CD4-positive, alpha-beta T cell (primary cell): ENCODE measurements at places on chromosomes 6 and 20.

GRCh38 chr20:38228436-38228835 is 32.1 kb downstream of the KIAA1755 start:
- DNase-seq: no peak

DNA sequence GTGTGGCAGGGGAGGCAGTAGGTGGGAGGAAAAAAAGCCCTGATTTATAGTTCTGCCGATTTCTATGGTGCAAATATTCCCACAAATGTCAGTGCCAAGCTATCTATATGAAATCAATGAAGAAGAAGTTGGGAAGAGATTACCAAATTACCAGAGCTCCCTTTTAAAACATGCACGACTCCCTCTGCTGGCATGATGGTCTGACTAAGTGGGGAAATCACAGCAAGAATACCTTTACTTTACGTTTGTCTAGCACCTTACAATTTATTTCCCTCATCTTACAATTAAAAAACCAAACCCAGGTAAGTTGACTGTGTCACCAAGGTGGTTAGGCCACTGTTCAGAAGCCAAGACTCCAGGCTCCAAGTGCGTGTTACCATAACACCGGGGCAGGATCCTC is 55.6 kb downstream of the AGPAT4 start:
- DNase-seq: no peak

- DNase-seq: no peak
Observed at GRCh38 chr6:150143516-150144293, 861 bp downstream of the PPP1R14C start.

GRCh38 chr6:31068669-31069340 is 43.6 kb downstream of the C6orf15 start:
- peak; percentile 56 for DNase-seq

GRCh38 chr6:170128346-170128745 is 162.5 kb downstream of the DLL1 start:
- no peak for DNase-seq

- DNase-seq: no peak
Observed at GRCh38 chr6:38290133-38290799, 349.5 kb downstream of the BTBD9 start.

DNA sequence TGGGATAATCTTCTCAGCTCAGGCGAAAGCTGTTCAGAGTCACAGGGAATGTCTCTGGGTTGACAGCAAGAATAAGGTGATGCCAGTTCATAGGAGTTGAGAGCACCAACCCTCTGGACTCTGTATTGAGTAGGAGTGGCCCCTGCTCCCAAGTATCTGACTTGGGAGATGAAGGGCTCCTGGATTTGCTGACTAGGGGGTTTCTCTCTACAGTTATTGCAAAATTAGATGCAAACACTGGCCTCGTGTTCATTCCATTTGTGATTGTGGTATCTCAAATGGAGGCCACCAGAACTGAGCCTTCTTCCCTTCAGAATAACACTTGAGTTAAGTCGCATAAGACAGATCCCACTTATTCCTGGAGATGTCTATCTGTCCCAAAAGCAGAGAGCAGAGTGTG is 135.7 kb downstream of the PDE7B start:
- no peak for DNase-seq

GRCh38 chr20:55283889-55284288 is 721.4 kb downstream of the CBLN4 start:
- DNase-seq: no peak

GRCh38 chr6:40444312-40444711 is 142.9 kb downstream of the LRFN2 start:
- no peak for DNase-seq

DNA sequence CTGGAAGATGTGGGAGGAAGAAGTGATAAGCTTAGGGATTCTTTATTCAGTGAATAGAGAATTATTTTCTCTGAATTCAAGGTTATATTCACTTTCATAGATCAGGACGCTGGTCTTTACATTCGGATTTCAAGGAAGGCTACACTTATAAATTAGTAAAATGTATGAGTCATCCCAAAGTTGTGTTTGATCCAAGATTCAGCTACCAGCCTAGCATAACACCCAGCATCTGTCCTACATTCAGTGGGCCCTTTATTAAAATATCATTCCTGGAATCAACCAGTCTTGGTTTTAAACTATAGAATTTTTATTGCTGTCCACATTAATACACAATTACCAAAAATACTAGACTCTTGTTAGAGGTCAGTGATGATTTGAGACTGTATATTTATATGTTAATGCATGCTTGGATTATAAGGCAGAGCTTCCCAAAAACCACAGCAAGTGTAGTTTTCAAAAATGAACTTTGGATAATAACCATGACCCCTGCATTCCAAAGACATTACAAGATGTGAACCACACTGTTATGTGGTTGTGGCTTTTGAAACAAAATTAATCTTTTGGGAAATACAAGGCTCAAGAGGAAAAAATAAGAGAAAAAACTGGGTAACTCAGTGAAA is 210.7 kb upstream of the CNR1 start:
- DNase-seq: no peak

DNA sequence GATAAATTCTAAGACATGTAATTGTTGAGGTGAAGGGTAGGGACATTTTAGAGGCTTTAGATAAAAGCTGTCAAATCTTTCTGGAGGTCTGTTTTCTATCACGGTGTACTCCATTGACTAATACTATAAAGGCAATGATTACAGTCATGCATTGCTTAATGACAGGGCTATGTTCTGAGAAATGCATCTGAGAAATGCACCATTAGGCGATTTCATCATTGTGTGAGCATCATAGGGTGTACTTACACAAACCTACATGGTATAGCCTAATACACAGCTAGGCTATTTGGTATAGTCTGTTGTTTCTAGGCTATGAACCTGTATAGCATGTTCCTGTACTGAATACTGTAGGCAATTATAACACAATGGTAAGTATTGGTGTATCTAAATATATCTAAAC is 71.3 kb upstream of the FYN start:
- no peak for DNase-seq

- DNase-seq: peak; percentile 65
Observed at GRCh38 chr6:2760882-2761842, 4.0 kb upstream of the WRNIP1 start.

GRCh38 chr6:70834520-70834919 is 122.3 kb downstream of the B3GAT2 start:
- no peak for DNase-seq

GRCh38 chr6:7727946-7728854 is 2.3 kb downstream of the BMP6 start:
- no peak for DNase-seq

- DNase-seq: no peak
Observed at GRCh38 chr6:6700407-6701270, 112.1 kb downstream of the LY86 start.

- no peak for DNase-seq
Observed at GRCh38 chr6:142881290-142881689, 63.7 kb downstream of the HIVEP2 start.

DNA sequence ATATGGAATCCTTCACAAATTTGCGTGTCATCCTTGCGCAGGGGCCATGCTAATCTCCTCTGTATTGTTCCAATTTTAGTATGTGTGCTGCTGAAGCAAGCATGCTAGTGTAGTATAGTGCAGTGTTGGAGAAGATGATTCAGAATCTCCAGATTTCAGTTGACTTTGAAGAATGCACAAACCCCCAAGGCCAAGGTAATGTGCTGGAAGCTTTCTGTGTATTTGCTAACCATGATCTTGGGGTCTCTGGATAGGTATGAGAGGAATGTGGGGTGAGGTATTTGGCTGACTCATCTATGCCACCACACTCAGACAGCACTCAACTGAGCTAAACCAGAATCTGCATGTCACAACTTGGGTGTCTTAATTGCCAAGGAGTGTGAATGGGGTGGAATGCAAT is 42.6 kb upstream of the DEK start:
- no peak for DNase-seq

DNA sequence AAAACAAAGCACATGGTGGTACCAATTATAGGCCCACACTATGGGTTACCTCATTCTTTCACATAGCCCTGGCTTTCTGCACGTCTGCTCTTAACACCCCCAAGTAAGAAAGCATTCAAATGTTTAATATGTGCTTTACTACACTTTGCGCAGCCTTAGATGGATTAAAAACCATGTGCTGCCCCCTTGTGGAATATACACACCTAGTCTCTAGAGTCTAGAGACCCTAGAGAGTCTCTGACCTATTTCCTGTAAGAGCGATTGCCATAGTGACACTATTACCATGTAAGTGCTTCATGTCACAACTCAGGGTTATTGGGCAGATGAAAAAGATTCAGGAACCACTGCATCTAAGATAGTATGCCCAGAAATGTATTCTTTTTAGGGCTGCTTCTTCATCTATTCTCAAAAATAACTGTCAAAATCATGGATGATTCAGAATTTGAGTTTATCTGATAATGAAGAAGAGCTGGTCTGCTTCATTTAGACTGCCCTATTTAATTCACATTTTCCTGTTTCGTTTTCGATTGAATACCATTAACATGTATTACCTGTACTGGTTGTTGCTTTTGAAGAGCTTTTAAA is 186.3 kb downstream of the ADGB start:
- DNase-seq: no peak

DNA sequence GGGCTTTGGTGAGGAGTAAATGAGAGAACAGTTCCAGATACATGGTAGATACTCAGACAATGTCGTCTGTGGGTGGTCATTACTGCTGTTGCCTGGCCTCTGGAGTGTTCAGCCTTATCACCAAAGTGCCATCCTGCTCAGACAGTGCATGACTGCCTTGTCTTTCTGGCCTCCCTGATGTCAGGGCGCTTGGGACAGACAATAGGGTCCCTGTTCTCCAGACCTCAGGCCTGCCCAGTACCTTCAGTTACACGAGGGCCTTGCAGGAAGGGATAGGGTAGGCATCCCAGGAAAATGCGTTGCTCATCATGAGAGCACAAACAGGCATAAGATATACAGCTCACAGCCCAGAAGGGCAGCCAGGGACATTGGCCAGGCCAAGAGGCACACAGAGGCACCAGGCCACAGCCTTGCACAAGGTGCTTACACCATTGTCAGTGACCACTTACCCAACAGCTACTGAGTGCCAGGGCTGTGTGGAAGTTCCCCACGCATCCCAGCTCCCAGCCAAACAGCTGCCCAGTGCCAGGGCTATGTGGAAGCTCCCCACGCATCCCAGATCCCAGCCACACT is 27.4 kb downstream of the BPIFB1 start:
- no peak for DNase-seq

- DNase-seq: no peak
Observed at GRCh38 chr6:112781241-112781640, 434.1 kb downstream of the RFPL4B start.

- no peak for DNase-seq
Observed at GRCh38 chr6:3777730-3778461, 26.4 kb upstream of the PXDC1 start.

- no peak for DNase-seq
Observed at GRCh38 chr20:52675375-52675774, 296.8 kb upstream of the TSHZ2 start.

DNA sequence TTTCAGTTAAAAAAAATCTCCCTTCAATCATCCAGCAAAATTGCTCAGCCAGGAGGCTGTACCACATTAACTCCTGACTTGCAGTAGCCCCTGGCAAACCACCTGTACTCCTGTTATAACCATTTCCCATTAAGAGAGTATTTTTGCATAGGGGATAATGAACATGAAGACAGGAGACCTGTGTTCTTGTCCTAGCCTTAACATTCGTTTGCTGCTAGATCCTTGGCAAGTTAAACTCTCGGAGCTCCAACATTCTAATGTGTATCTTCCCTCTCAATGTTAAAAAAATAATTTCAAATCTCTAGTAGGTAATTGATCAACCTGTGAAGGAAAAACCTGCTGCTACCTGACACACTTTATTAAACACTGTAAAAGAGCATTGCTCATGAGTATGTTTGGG is 8.4 kb upstream of the TMEM200A start:
- no peak for DNase-seq

DNA sequence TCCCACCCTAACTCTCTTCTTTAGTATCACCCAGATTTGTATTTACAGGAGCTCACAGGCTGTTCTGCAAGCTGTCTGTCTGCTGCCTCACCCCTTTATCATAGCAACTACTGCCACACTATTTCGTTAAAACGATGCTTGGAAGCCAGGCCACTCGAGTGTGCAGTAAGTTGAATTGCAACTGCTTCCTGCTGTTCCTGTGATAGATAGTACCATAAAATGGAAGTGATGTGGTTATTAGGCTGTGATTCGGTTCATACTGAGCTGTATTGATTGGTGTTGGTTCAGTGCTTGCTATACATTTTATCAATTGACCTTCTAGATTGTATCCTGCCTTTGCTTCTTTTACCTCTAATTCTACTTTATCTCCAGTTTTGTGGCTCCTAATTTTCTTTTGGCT is 325.4 kb downstream of the RNF144B start:
- DNase-seq: no peak

DNA sequence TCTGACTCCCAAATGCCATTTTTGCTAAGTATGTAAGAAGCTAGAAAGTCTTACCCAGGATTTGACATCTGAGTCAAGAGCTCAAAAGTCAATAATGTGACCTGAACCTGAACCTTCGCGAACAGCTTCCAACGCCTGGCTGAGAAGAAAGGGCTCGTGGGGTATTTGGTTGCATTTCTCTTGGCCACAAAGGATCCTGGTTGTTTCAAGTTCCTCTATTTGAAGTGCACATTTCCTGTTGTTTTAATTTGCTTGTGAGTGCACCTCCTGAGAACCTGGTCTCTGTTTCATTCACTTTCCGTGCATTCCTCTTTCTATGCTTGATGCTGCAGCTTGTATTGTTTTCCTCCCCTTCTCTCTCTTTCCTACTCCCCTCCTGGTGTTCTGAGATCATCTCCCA is 212.5 kb downstream of the FOXA2 start:
- DNase-seq: no peak

GRCh38 chr20:46998477-46999240 is 104.0 kb downstream of the EYA2 start:
- DNase-seq: no peak

- DNase-seq: no peak
Observed at GRCh38 chr6:82196161-82196560, 51.4 kb downstream of the IBTK start.
